Gastrocnemius medialis (tissue), 4 donors: ENCODE measurements at places on chromosomes 5 and 9. TPM values are rescaled to one million over a fixed set of nuclear protein-coding genes. Genes with fewer than 3 reads are reported as not detected.

GRCh38 chr5:60538426-60538825 is 161.5 kb downstream of the DEPDC1B start:
- DNase-seq = no peak

Gene C9orf50
- total RNA-seq = not detected

GRCh38 chr9:17609312-17610005 is 30.6 kb downstream of the SH3GL2 start:
- DNase-seq = no peak

Gene DNM1
- 2.1 TPM for total RNA-seq

- no peak for DNase-seq
Observed at GRCh38 chr9:97136421-97136820, 97.5 kb upstream of the CTSV start.

Gene IL7R
- 0.29 TPM for total RNA-seq

GRCh38 chr5:72070529-72070928 is 36.7 kb upstream of the MAP1B start:
- DNase-seq = no peak

DNA sequence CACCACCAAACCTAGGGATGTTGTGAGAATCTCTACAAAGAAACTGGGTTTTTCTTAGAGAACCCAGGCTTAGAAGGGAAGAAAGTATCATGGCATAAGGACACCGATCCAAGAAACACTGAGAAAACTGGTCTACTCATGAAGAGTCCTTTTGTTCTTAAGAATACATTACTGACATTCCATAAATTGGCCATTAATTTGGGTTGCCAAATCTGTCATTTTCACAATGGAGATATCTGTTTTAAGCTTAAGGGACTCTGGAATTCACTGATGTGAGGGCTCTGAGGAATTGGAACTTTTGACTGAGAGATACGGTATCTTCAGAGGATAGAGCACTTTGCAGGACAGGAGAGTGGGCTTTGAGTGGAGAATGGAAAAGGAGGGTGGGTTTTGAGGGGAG is 315.3 kb upstream of the ZNF608 start:
- DNase-seq = no peak

DNA sequence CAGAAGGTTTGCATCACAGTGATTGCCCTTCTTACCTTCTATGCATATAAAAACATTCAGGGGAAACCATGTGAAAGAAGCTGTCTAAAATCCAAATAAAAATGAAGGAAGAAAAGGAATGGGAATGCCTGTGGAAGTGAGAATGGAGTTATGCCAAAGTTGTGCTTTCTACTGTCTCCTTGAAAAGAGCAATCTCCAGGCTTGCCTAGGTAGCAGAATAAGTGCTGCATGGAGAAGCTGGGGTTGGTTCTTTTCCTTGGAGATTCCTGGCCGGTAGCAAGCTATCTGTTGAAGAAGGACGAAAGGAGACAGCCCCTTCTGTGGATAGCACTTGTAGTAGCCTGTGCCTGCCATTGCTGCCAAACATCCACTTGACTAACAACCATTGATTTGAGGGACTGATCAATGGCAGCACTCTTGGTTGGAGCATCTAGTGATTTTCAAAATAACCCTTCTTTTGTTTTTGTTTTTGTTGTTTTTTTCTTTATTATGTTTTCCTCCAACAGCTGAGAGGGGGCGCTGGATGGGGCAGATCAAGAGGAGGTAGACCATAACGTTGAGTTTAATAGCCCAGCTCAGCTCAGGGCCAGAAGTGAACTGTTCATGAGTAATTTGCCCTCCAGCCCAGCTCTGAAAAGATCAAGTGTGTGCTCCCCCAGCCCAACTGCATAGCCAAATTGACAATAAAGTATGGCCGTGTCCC is 1.6 kb downstream of the PLCXD3 start:
- DNase-seq = no peak

GRCh38 chr9:126448136-126448535 is 121.5 kb downstream of the MVB12B start:
- DNase-seq = no peak

GRCh38 chr5:9069650-9070049 is 476.2 kb downstream of the SEMA5A start:
- no peak for DNase-seq

Gene BSPRY
- 0.12 TPM for total RNA-seq

Gene PCDHA6
- not detected for total RNA-seq

DNA sequence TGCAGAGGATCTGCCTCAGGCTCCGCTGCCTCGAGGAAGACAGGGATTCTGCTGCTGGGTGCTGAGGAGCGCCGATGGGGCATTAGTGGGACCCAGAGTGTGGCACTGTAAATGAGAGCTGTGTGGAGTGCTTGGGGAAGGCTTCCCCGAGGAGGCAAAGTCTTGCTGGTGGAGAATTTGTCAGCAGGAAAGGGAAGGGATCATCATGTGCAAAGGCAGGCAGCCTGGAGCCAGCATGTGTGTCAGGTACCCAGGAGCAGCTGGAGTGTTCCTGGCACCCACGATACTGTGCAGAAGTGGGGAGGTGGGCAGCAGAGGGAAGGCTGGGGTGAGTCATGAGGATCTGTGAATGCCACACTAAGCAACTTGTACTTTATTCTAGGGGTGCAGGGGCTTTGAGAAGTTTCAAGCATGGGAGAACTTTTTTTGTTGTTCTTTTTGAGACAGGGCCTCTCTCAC is 12.3 kb downstream of the B4GALT7 start:
- DNase-seq = no peak

Gene HARS1
- 61.1 TPM for total RNA-seq

GRCh38 chr5:117999939-118000549 is 988.3 kb downstream of the DTWD2 start:
- DNase-seq = no peak

GRCh38 chr5:15655683-15656082 is 155.7 kb downstream of the FBXL7 start:
- DNase-seq = no peak

Gene VLDLR
- 18.0 TPM for total RNA-seq

GRCh38 chr9:5586391-5586802 is 42.5 kb upstream of the RIC1 start:
- no peak for DNase-seq

Gene SPATA31A3
- total RNA-seq = not detected
